Stimulated activated naive B cell treated with anti-CD40 and anti-IgM and Interleukin-4, amounts not matched to agents 10 μg/mL and 1 μg/mL and 100 μg/mL, for 72 hours (primary cell): ENCODE measurements at places on chromosomes 16 and 17.
A peak's percentile ranks its signal among the peaks of the same experiment; 100 is the strongest.

DNA sequence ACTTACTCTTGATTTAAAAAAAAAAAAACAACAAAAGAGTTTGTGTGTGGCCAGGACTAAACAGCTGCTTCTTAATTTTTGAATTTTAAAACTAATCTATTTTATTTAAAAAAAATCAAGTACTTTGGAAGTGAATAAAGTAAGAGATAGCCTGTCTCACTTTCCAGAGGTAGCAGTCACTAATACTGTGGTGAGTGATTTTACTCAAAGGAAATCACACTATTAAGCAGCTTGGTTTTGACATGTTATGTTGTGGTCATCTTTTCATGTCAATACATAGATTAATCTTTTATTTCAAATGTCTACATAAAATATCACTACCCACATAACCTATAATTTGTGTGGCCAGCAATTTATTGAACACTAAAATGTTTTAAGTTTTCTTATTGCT is 102.2 kb upstream of the HLF start:
- peaks cover 7% of the 10 kb centered on the region for H3K36me3 ChIP-seq
- no peak for DNase-seq
- no peak overlapping the region for H3K27ac ChIP-seq

DNA sequence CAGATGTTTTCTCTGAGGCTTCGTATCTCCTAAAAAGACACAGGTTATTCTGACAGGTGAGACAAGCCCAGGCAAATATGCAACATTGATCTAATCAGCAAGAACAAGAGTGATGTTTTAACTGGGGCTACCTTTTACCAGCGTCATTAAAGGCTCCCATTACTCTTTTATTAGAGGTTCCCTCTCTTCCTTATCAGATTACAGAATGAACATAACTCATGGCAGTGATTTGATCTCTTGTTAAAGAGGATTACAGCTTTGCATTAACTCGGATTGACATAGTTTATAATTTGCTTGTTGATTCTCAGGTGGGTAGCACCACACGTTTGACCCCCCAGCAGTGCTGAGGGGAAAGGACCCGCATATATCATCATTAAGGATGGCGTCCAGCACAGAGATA is 90.5 kb downstream of the AATF start:
- peak overlapping the region; percentile 14 for H3K27ac ChIP-seq
- no peaks in the 10 kb centered on the region for H3K4me1 ChIP-seq
- no peaks in the 10 kb centered on the region for H3K27me3 ChIP-seq
- no peak overlapping the region for H3K4me3 ChIP-seq
- peaks cover 36% of the 10 kb centered on the region for H3K36me3 ChIP-seq

DNA sequence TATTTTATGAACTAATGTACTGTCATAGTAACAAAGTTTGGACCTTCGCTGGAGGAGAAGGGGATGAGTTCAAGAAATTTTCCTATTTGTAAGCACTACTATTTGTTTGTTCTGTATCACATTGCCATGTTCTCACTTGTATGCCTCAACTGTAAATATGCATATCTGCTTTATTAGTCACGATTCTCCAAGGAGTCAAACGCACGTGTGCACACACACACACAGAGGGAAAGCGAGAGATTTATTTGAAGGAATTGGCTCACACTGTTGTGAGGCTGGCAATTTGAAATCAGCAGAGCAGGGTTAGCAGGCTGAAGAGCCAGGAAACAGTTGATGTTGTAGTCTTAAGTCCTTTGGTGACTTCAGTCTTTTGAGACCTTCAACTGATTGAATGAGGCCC is 24.9 kb upstream of the MYH2 start:
- no peaks in the 10 kb centered on the region for H3K36me3 ChIP-seq
- no peak overlapping the region for H3K27ac ChIP-seq
- DNase-seq = no peak

DNA sequence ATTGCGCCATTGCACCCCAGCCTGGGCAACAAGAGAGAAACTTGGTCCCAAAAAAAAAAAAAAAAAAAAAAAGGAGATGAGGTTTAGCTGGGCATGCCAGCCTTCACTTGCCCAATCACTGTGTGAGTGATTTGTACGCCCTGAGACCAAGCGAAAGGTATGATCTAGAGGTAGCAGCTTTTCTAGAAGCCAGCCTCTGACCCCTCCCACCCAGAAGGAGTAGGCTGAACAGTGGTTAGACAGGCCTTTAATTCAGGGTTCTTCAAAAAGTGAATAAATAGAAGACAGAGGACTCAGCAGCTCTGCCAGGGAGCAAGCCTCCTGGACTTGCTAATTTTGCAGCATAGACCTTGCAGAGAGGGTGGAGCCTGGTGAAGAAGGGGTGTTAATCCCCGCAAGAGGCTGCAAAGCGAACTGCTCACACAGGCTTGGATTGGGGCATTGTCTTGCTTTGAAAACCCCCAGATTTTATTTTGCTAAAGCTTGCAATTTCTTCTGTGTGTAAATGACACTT is 7.1 kb upstream of the CYTH1 start:
- H3K27ac ChIP-seq = no peak overlapping the region
- H3K4me1 ChIP-seq = peaks cover 23% of the 10 kb centered on the region
- H3K27me3 ChIP-seq = no peaks in the 10 kb centered on the region
- H3K4me3 ChIP-seq = no peak overlapping the region
- DNase-seq = no peak

DNA sequence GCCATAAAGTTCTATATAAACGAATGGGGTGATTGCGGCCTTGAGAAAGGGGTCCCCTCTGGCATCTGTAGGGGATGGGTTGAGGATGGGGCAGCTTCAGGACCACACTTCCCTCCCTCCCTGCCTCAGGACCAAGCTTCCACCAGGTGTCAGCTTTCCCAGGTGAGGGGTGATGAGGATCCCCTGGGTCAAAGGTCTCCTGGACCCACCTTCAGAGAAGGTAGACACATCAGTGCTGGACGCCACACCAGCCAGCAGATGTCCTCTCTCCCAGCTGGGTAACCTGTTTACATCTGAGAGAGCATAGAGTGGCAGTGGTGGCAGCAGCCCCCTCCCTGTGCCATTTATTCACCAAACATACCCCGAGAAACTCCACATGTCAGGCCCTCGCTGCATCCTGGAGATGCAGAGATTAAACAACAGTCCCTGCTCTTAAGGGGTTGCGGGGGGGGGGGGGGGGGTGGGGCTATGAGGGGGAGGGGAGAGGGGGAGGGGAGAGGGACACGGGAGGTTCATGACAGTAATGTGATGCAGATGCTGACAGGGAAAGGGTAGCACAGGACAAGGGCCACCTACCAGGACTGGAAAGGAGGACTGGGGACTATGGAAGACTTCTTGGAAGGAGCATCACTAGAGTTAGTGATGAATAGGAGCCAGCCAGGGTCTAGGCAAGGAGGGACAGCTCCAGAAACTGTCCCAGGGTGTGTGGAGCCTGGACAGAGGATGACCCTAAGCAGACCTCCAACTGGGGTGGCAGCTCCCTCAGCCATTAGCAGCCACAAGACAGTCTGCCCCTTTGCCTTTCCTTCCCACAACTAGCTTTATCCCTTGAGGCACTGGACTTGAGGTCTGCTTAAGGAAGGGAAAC is 5.0 kb downstream of the PROCA1 start:
- H3K27ac ChIP-seq = no peak overlapping the region
- no peaks in the 10 kb centered on the region for H3K27me3 ChIP-seq
- DNase-seq = no peak
- peaks cover 9% of the 10 kb centered on the region for H3K4me1 ChIP-seq
- peaks cover 46% of the 10 kb centered on the region for H3K36me3 ChIP-seq

GRCh38 chr16:27232901-27233625 is 29.7 kb downstream of the KDM8 start:
- peaks cover 49% of the 10 kb centered on the region for H3K36me3 ChIP-seq
- H3K4me3 ChIP-seq = peak overlapping the region; percentile 46
- peak overlapping the region; percentile 91 for H3K27ac ChIP-seq
- no peak for DNase-seq

- peaks cover 67% of the 10 kb centered on the region for H3K36me3 ChIP-seq
- H3K4me1 ChIP-seq = peaks cover 31% of the 10 kb centered on the region
- H3K4me3 ChIP-seq = no peak overlapping the region
- no peak for DNase-seq
- H3K27ac ChIP-seq = peak overlapping the region; percentile 33
Measured at GRCh38 chr16:17252064-17252463, 218.7 kb downstream of the XYLT1 start.

DNA sequence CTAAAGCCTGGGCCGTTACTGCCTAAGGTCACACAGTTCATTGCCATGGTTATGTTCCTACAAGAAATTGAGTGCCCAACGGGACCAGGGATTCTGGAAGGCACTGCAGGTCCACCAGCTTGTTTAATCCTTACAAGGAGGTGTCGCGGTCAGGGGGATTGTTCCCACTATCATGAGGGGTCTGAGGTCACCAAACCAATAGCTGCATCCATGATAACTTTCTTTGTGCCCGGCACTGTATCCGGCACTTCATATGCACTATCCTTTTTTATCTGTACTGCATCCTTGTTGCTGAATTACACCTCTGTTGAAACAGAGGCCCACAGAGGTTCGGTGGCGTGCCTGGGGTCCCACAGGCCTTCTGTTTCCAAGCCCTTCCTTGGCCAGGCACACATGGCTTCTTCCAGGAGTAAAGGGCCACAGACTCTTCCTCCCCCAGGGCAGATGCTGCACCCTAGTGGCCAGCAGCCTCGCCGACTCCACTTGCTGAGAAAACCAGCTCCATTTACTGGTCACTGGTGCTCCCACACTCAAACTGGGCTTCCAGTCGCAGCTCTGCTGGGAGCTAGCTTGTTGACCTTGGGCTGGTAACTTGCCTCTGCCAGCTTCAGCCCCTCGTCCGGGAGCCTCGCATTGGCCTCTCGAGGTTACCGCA is 82.0 kb upstream of the PLCG2 start:
- H3K27me3 ChIP-seq = no peaks in the 10 kb centered on the region
- H3K36me3 ChIP-seq = peaks cover 38% of the 10 kb centered on the region
- H3K4me1 ChIP-seq = no peaks in the 10 kb centered on the region
- H3K27ac ChIP-seq = no peak overlapping the region
- no peak overlapping the region for H3K4me3 ChIP-seq

DNA sequence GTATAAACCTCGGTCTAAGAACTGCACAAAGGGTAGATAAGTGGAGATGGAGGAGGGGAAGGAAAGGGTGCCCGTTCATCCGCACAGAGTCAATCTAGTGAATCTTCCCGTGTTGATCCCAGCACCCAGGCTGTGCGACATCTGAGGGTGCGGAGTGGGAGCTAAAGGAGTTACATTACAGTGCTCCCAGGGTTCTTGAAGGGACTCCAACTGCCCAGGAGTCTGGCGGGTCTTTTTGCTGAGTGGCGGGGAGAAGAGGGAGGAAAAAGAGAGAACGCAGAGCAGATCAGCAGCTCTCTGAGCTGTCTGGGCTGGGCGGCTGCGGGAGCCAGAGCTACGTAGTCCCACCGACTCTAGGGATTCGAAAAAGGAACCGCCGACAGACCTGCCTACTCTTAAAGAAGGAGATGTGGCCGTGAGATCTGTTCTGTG is 1.6 kb upstream of the CA10 start:
- H3K4me3 ChIP-seq = no peak overlapping the region
- no peak for DNase-seq
- no peaks in the 10 kb centered on the region for H3K4me1 ChIP-seq
- H3K27ac ChIP-seq = no peak overlapping the region
- peaks cover 54% of the 10 kb centered on the region for H3K27me3 ChIP-seq

GRCh38 chr17:47644324-47644723 is 5.4 kb upstream of the KPNB1 start:
- H3K4me3 ChIP-seq = no peak overlapping the region
- no peaks in the 10 kb centered on the region for H3K27me3 ChIP-seq
- H3K4me1 ChIP-seq = peaks cover 12% of the 10 kb centered on the region
- no peak for DNase-seq
- H3K27ac ChIP-seq = no peak overlapping the region
- H3K36me3 ChIP-seq = peaks cover 7% of the 10 kb centered on the region

DNA sequence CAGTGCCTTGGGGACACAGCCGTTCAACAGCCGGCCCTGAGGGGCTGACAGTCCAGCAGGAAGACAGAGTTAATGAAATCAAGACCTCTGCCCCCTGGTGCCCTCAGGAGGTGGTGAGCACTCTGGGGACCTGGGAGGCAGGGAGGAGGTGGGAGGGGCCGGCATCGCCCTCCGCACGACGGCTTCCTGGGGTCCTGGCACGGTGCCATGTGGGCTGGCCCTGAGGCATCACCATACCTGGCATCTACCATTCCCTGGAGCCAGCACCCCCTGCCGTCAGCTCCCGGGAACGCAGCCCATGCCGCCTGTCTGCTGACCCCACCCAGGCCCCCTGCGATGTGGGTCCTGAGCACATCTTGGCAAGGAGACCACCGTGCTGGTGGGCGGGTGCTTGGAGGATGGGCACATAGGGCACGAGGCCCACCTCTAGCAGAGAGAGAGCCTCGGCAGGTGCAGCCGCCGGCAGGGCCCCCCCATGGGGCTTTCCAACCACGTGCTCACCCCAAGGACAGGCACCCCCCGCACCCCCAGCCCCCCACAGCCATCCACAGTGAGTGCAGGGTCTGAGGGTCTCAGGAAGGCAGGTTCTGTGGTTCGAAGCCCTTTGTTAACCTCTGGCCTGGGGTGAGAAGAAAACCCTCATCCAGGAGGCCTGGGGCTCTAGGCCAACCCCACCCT is 52.5 kb downstream of the ZFPM1 start:
- H3K27ac ChIP-seq = no peak overlapping the region
- DNase-seq = peak; percentile 21
- H3K4me1 ChIP-seq = peaks cover 3% of the 10 kb centered on the region
- no peaks in the 10 kb centered on the region for H3K27me3 ChIP-seq

GRCh38 chr17:19339341-19339815 is 23.1 kb downstream of the B9D1 start:
- H3K27ac ChIP-seq = no peak overlapping the region
- peaks cover 6% of the 10 kb centered on the region for H3K4me1 ChIP-seq
- DNase-seq = no peak
- H3K4me3 ChIP-seq = no peak overlapping the region
- H3K27me3 ChIP-seq = peaks cover 39% of the 10 kb centered on the region
- H3K36me3 ChIP-seq = no peaks in the 10 kb centered on the region

DNA sequence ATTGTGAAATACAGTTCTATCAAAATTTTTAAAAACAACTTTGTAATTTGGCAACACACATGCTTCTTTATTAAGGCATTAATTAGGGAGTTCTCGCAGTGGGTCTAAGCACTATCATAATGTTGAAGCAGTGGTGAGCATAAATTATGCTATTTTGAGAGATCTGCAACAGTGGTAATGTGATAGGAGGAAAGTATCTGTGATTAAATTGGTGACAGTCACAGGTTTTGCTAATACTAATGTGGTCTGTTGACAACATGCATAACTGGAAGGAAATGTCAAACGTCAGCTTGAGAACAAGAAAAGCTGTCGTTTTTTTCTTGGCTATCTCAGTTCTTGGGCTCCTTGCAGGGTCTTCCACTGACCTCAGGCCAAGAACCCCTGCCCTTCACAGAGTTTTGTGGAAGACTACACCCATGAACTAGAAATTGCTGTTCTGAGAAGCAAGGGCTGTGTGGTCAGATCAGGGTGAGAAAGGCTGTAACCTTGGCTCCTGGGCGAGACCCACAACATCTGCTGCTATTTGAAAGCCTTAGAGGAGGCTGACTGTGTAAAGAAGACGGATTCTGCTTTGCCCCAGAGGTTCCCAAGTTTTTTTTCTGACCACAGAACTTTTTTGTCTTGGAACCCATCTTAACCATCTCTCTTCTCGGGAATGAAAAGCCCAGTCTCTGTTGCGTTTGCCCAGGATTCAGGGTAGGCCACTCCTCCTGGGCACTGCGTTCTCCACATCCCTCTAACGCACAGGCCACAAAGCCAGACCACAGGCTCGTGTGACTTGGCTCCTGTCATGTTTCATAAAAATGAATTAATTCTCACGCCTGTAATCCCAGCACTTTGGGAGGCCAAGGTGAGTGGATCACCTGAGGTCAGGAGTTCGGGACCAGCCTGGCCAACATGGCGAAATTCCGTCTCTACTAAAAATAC is 13.9 kb downstream of the ATP2A1 start:
- no peak overlapping the region for H3K27ac ChIP-seq
- DNase-seq = no peak
- no peaks in the 10 kb centered on the region for H3K27me3 ChIP-seq
- peaks cover 3% of the 10 kb centered on the region for H3K36me3 ChIP-seq

- H3K4me1 ChIP-seq = peaks cover 28% of the 10 kb centered on the region
- no peak overlapping the region for H3K4me3 ChIP-seq
- no peak overlapping the region for H3K27ac ChIP-seq
Measured at GRCh38 chr17:59899099-59899498, 6.2 kb downstream of the RPS6KB1 start.
